ENCODE measurements at places on chromosomes 3 and 15.
A peak's percentile ranks its signal among the peaks of the same experiment; 100 is the strongest.

DNA sequence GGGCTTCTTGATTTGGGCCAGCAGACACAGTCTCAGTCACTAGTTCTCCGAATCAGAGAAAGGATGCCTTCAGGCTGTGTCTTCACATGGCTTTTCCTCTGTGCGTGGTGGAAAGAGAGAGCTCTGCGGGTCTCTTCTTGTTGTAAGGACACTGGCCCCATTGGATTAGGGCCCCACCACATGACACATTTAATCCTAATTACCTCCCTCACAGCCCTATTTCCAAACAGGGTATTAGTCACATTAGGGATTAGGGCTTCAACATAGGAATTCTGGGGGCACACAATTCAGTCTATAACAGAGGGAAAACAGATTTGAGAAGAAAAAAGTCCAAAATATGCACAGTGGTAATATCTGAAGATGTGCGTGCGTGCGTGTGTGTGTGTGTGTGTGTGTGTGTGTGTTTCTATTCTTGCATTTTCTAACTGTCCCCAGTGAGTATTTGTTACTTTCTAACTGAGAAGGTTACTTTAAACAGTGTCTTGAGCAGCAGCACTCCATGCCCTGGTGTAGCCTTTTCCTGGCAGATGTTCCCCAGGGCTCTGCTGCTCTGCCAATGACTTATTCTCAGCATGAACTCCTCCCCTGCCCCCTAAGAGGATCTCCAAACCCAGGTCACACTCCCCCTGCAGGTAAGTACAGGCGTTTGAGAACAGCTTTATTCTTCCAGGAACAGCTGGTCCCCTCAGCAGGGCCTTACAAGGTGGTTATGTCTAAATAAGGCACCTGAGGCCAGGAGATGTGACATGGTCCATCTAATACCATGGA is 72.9 kb downstream of the RPL39L start:
- DNase-seq, result peak; percentile 17

DNA sequence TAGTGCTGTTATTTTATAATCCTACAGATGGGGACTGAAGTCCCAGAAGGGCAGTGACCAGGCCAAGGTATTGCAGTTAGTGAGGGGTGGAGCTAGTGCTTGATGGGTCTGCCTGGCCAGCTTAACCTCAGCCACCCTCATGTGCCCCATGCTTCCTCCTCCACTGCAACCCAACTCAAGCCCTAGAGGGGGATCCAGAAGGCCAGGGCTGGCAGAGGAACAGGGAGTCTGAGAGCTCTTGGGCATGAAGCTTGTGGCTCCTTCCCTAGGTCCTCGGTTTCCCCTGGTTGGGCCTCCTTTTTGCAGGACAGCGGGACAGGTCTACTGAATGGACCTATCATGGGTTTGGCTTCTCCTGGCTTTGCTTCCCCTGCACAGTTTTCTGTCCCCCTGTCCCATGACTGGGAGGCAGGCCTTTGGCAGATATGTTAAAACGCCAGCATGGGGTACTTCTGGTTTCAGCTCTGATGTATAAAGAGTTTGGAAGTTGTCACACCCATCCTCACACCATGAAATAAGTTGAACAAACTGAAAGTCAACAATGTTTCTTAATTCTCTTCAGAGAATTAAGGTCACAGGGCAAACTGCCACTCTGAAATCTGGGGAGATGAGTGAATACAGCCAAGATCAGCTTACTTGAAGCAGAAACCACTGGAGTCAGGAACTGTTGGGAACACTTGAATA is 103.3 kb downstream of the SMAD6 start:
- DNase-seq, result no peak

- DNase-seq, result no peak
These were observed 229.0 kb downstream of the OXSM start for GRCh38 chr3:26018889-26019288.

DNA sequence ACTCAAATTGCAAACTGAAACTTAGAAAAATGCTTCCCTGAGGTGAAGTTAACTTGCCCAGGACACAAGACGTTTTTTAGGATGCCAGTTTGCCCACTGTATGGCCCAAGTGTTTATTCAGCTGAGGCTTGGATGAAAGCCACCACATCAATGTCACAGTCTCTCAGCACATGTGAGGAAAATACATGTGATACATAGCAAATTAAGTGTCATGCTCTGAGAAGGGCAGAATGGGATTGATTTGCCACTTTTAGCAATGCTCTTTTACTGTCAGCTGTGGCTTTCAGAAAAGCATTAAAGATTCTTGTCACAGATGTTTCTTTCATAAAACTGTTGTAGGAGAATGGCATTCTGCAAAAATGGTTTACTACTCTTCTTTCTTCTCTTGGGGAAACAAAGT is 165.5 kb downstream of the ZIC1 start:
- DNase-seq, result no peak

DNA sequence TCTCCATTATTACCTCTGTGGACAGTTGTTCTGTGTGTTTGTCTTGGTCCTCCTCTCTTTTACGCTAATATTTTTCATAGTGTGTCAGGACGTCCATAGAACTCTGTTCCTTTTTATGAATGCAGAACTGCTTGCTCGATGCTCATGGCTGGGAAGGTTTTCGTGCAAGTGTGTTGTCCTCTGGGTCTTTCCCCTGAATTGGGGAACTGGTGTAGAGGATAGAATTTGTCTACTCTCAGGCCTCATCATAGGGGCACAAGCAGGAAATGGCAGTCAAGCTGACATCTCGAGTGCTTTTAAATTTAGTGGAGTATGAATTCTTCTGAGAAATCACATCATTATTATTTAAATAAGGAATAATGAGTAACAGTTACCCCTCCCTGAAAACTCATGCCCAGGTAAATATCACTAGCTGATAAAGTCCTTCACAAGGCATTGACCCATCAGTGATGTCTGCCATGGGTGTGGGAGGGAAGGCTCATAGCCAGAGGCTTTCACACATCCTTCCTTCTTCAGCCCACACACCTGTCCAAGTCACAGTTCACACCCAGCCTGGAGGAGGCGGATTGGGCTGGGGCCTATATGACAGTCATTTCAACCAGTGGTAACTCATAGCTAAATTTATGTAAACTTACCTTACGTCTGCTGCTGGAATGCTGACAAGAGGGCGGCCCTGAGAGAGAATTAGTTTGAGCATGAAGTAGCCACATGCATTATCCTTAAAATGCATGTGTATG is 226.1 kb downstream of the PLCL2 start:
- no peak for DNase-seq

DNA sequence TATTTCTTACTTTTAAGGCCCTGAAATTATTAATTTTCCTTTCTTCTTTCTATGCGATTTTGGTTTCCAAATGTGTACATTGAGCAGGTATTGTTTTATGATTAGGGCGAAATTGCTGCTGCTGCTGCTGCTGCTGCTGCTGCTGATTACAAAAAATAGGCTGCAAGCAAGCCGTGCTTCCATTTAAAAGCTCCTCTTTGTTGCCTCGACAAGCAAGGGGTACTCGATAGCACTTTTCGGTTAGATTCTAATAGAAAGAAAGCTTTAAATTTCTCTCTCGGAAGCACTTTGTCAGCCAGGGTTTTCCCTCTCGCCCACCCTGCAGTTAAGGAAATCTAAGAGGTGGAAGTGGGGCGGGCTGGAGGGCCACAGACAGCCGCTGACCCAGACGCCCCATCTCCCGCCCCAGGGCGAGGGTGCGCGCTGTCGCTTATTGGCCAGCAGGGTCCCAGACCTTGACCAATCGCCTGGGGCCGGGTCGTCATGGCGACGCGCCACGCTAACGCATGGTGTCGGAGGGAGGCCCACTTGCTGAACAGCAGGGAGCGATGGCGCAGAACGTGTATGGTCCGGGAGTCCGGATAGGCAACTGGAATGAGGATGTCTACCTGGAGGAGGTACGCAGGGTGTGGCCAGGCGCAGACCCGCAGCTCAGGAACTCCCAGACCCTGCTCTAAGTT is at the start of gene CFAP161:
CFAP161 (plus strand) TSS at position 489 of the 680 bp plus-strand sequence; CDS start at position 549, 60 bp downstream.
- no peak for DNase-seq

DNA sequence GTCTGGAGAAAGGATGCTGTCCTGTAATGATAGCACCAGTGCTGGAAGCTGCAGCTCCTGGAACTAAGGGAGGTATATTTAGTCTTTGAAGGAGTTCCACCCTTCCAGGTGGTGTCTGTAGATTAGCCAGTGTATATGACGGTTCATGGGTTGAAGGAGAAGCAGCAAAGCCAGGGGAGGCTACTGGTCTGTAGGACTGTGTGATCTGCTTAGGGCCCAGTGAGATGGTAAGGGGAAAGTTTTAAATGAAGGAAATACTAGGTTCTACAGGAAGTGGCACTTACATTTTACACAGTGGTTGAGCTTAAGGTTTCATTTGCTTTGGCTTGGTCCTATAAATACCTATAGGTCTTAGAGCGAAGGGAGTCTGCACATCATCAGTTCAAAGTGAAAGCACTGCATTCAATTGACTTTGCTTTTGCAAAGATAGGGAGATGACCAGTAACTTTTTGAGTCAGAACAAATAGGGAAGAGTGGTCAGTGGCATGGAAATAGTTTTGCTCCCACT is 5.6 kb downstream of the SLC25A38 start:
- DNase-seq, result no peak

DNA sequence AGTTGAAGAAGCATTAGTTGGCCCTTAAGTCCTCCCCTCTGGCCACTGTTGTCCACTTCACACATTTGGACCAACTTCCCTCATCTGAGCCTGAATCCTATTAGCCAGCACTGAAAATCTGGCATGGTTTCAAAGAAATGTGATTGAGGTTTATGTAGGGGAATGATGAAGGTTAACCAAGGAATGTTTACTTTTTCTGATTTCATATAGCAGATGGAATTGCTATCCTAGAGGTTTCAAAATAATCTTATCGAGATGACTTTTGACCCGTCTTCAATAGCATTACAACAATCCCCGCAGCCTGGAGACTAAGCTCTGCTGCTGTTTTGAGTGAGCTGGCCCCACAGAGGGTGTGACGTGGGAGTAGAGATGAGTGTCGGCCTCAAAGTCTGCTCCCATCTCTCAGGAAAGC is 200.8 kb upstream of the IL12A start:
- DNase-seq, result no peak

GRCh38 chr3:127108796-127109195 is 84.1 kb upstream of the PRR23E start:
- DNase-seq, result no peak

- DNase-seq, result no peak
These were observed 450.4 kb downstream of the MFSD1 start for GRCh38 chr3:159252274-159252673.
